CD4-positive, alpha-beta memory T cell (primary cell): ENCODE measurements at places on chromosomes 16 and 17.

DNA sequence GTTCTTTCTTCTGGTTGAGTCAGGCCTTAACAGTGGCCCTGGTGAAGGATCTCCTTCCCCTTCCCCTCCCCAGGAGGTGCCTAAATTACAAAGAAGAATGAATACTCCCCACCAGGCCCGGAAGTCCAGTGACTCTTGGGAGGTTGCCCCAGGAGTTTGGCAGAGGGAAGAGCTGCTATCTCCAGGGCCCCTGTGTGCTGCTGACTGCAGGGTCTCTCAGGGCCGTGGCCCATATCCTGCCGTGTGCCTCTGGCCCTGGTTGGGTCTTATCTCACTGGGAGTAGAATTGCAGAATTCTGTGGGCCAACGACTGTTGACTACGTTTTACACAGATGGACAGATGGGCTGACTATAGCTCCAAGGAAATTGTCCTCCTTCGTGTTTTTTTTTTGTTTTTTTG is 28.0 kb downstream of the AKAP1 start:
- DNase-seq, result no peak

DNA sequence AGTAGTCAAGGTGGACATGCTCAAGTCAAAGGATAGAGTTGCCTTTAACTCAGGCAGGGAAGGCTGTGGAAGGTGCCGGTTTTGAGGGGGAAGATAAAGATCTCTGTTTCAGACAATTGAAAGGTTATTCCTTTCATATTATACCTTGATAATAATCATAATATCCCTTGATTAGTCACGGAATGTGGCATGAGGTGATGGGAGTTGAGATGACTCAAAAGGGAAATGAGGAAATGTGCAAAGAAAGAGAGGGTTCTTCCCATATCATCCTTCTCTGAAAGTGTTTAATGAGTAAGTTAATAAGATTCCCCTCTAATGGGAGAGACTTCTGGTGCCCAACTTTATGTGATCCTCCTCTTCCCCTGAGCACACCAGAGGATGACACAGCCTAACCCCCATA is 43.1 kb upstream of the HS3ST2 start:
- no peak for DNase-seq

DNA sequence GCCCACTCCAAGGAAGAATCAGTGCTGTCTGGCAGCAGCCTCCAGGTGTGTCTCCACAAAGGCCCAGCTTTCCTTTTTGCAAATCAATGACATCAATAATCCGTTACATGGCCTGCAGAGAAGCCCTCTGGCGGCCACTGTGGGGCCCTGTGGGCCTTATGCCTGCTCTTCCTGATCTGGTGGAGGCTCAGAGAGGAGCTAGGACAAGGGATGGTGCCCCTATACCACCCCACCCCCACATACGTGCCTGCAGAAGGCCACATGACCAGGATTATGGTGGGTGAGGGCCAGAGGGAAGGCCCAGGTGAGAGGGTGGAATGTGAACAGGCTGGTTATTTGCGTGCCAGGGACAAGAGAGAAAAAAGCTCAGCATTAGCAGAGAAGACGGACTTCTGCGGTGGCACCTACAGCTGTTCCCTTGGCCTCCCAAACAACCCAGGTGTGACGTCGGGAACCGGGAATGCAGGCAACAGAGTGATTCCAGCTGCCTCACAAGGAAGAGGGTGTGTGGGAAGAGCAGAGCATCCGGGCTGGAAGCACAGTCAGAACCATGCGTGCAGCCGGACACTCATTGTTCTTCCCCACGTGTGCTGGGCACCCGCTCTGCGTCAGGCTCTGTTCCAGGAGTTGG is 22.5 kb downstream of the EIF4A3 start:
- no peak for DNase-seq

DNA sequence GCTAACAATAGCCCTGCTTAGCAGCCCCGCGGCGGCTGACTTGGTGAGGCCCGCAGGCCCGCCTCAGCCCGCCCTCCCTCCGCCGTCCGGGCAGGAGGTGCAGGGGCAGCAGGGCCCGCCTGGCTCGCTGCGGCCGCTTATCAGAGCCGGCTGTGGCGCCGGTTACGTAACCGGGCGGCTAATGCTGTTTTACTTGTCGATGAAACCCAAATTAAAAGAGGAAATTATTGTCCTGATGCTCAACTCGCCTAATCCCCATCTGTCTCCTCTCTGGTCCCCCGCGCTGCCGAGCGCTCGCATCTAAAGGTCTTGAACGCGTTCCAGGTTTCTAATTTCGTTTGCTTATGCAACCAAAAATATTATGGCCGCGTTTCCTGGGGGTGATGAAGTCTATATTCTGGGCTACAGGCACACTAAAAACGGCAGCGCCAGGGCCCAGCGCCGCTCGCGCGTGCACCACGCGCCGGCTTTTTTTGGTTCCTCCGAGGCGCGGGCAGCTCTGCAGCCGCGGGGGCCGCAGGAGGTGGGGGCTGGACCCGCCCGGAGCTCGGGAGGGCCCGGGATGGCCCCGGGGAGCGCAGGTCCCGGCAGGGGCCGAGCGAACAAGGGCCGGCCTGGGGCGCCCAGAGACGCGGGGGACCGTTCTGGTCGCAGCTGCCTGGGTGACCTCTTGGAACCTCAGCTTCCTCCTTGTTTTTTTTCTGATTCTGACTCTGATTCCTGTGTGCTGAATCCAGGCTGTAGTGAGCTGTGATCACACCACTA is 65.2 kb upstream of the TOB1 start:
- peak; percentile 61 for DNase-seq

- DNase-seq, result peak; percentile 88
Measured at GRCh38 chr17:68296217-68297191, 5.2 kb downstream of the ARSG start.

DNA sequence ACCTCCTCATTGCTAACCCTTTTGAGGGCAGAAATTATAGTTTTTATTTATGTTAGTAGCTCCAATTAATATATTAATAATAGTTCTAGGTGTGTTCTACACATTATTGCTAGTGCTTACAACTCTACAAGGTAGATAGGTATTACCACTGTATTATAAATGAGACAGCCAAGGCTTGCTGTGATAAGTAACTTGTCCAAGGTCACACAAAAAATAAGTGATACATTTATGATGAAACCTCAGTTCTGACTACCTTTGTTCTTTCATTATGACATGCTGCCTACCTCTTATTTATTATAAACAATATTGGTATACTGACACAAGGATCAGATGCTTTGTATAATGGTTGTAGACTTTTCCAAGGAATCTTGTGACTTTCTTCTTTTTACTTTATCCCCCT is 41.2 kb downstream of the NFAT5 start:
- DNase-seq, result no peak

DNA sequence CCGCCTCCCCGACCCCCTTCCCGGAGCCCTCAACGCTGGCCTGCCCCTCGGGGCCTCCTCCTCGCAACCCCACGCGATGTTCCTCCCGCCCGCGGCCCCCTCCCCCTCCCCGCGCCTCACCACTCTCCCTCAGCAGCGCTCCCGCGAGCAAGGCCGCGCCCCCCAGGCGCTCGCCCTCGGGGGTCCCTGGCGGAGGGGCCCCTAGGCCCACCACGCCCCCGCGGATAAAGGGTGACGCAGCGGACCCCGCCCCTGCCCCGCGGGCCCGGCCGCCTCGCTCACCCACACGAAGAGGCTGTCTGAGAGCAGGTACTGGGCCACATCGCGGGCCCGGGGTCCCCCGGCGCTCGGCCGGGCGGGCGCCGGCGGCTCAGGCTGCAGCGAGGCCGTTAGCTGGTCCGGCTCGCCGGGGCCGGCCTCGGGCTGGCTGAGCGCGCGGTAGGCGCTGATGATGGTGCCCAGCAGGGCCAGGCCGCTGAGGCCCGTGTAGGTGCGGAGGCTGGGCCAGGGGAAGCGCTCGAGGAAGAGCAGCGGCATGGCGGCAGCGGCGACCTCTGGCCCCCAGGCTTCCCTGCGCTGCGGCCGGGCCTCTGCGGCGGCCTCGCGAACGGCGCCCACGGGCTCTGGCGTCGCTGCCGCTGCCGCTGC is 430 bp downstream of the AMFR start:
- DNase-seq, result no peak

DNA sequence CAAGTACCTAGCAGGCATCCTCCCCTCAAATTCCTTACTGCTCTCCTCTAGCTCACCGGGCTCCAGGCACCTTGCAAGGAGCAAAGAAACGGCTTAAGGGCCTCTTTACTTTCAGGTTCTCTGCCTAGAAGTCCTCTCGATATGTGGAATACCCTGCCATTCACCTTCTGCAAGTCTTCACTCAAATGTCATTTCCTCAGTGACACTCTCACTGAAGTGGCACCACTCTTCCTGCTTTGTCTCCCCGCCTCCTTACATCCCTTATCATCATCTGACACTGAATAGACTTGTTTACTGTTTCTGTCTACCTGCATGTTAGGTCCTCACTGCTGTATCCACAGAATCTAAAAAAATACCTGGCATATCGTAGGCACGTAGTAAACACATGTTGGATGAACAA is 947 bp downstream of the SLC7A6OS start:
- DNase-seq, result no peak

DNA sequence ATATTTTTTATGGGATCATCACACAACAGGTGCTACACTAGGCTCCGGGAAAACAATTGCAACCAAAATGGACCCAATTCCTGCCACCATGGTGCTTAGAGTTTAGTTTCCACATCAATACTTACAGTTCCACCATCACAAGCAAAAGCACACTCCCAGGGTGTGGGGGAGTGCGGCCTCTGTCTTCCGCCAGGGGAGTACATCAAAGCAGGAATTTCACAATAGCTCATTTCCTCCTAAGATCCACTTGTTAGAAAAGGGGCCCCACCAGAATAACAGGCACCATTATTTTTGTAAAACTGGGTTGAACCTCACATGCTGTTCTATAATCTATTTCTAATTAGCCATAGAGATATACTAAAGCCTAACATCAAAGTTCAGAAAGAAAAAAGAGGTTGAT is 44.3 kb upstream of the PSMD7 start:
- DNase-seq, result no peak

- DNase-seq, result no peak
Measured at GRCh38 chr16:84557059-84557458, 52.6 kb upstream of the MEAK7 start.

GRCh38 chr17:2062571-2063183 is 7.8 kb downstream of the HIC1 start:
- DNase-seq, result no peak

DNA sequence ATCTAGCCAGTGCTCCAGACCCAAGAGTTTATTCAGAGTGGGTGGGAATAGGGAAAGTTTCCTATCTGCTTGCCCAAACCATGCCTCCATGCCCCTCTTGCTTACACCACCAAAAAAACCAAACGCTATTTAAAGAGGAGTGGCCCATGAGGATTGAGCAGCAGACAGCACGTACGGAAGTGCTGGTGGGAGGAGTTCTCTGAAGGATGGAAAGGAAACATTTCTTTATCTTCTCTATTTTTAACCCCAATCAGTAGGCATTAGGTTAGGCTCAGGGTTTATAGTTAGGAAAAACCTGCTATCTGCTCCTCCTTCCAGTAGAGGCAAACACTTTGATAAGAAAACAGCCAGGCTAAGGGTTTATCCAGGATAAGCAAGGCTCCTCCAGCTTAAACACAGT is 235.3 kb downstream of the ZFHX3 start:
- no peak for DNase-seq

- DNase-seq, result no peak
Measured at GRCh38 chr16:50933262-50933661, 191.4 kb downstream of the CYLD start.

DNA sequence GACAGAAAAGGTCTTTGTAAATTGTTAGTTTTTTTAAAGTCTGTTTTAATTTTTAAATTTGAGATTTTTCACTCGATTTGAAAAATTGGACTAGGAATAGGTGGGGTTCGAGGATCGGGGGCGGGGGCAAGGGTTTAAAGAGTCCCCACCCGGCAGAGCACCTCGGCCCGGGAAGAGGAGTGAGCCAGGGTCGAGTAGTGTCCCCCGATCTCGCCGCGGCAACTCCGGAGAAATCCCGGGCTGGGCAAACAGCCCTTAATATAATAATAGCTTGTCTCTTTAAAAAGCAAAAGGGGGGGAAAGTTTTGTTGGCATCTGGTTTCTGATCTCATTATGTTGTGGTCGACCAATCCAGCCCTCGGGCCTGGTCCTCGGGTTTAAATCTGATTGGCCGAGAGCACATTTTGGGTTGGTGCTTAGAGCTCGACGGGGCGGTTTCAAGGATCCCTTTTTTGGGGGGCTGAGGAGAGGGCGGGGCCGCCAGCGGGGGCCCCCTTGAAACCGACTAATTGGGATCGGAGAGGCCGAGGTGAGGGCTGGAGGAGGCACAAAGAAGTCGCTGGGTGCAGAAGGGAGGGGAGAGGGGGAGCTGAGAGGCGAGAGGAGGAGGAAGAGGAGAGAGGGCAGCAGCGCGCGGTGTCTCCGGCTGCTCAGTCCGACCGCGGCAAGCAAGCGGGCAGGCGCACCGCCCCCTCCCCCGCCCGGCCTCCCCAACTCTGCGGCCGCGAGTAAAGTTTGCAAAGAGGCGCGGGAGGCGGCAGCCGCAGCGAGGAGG is at the start of gene FZD2:
TSS of gene FZD2 (plus strand) at position 653 of the 775 bp plus-strand sequence. CDS start 205 bp downstream, outside the sequence.
- peak; percentile 33 for DNase-seq

DNA sequence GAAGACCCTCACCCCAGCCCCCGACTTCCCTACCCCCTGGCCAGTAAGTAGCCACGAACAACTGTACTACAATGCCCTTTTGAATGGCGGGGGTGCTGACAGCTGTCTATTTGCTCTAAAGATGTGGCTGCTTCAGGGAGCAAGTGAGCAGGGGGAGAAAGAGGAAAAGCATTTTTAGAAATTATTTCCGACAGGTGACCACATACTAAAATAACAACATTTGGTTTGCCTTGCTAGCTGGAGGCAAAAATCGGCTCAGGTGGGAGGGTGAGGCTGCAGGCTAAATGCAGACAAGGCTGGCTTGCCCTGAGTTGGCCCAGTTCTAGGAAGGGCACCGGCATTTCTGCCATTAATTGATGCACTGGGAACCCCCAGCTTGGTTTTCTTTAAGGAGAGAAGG is 188.5 kb downstream of the XYLT1 start:
- DNase-seq, result no peak

DNA sequence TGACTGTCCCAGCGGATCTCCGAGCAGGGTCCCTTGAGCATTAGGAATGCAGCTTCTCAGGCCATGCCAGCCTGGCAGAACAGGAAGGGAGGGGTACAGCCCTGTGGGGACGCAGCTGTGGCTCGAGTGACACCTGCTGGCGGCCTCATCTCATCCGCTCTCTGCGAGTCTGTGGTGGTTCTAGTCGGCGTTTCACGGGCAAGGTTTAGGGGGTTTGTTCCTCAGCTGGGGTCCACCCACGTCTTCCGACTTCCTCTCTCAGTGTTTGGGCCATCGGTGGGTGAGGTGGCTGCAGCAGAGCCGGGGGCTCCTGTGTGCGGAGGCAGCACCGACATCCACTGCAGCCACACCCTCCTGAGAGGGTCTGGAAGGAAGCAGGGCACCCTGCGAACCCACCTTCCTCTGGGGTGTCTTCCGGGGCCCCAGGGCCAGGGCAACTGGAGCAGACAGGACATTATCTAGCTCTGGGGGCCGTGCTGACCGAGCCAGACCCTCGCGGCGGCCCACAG is 33.3 kb downstream of the JPH3 start:
- peak; percentile 73 for DNase-seq

DNA sequence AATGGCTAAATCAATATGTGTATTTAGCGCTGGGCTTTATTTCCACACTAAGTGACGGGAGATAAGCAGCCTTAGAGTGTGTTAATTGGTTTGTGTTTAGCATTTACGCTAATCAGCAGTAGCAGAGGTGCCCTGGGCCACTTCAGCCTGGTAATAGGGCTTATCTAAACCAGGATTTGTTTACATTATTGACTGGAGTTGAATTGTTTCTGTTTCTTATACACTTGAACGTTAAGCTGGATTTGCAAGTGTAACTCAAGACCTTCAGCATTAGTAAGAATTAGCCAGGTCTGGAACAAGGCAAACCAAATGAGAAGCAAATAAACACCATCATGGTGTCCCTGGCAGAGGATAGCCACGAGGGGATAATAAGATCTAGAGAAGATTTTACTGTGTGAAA is 313.6 kb downstream of the HS3ST4 start:
- no peak for DNase-seq
